NCI-H748 treated with DMSO at 0.1 percent for 48 hours (cell line): ENCODE measurements at places on chromosomes 13 and 19.

DNA sequence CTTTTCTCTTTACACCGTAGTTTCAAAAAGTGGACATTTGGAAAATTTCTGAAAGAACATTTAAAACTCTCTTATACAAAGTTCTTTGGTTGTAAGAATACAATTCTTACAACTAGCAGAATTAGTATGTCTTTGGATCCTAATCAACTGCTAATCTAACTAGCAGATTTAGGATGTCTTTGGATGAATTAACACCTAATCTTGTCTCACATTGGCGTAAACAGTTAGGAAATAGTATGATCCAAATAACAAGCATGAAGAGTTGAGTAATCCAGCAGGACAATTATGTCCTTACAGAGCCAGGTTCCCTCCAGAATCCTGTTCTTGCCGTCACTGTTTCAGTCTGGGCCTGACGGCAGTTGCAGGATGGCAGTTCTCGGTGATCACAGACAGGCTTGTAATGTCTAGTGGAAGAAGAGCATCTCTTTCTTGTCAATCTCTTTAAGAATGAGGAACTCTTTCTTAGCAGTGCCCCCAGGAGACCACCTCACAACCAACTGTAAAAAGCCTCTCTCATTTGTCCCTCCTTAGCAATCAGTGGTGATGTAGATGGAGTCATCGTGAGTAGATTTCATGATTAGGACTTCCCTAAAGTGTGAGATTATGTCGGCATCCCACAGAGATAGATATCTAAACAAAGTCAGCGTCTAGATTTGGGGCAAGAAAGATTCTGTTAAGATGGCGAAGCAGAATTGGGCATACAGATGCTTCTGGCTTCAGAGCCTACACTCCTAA is 5.7 kb upstream of the TNFSF13B start:
- DNase-seq = no peak

- no peak for DNase-seq
Observed at GRCh38 chr13:41774605-41775218, 186.2 kb downstream of the VWA8 start.

DNA sequence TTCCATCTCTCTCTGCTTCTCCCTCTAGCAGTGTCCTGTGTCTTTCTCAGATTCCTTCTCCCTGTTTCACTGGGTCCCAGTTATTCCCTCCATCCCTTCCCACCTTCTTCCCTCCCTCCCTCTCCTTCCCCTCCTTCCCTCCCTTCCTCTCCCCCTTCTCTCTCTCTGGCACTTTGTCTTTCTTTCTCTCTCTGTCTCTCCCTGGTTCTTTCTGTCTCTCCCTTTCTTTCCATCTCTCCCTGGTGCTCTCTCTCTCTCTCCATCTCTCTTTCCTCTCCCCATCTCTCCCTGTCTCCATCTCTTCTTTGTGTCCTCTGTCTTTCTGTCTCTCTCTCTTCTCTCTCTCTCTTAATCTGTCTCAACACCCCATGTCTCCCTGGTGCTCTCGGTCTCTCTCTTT is 31.7 kb upstream of the CYP2B6 start:
- DNase-seq = no peak

DNA sequence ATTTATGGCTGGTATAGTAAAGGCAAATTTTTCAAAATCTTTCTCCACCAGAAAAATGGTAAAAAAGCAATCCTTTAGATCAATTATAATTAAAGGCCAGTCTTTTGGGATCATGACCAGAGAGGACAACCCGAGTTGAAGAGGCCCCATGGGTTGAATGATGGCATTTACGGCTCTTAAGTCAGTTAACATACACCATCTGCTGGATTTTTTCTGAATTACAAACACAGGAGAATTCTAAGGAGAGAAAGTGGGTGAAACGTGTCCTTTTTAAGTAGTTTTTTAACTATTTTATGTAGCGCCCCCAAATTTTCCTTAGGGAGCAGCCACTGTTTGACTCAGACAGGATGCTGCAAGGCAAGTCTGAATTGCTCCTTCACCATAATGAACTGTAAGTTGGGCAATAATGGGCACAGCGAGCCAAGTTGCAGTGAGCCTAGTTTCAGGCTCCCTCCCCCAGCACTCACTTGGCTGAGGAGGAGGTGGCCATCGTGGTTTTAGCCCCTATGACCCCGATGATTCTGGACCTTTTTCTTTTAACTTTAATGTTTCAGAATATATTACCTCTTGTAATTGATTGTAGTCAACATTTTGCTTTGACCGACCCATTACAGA is 13.6 kb upstream of the ZNF611 start:
- no peak for DNase-seq

DNA sequence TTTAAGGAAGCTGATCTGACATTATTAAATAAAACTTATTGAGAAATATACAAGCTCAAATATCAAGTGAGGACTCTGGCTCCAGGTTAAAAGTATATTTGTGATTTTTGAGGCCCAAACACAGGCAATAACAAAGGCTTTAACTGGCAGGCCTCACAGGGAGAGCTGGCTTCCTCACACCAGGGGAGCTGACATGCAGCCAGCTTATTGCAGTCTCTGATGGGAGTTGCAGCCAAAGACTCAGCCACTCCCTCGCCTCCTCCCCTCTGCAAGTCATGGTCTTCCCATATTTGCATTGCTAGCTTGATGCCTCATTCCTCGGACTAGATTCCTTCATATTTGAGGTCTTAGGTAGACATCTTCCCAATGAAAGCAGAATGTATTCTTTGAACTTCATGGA is 647.1 kb upstream of the SLITRK6 start:
- no peak for DNase-seq

DNA sequence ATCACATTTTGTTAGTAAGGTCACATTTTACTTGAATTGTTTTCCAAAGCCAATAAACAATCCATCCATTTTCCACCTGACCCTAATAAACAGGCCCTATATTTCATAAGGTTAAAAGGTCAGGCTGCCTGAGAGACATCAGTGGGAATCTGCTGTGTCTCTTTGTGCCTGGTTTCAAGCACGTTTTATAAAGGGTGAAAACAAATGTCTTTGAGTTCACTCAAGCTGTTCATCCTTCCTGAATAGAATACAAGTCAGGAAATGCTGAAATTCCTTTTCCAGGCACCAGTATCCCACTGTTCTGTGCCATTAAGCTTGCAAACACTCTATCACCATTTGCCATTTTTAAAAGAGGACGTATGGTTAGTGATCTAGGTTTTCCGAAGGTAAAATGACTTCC is 67.5 kb upstream of the SPATA13 start:
- no peak for DNase-seq

- DNase-seq = no peak
Observed at GRCh38 chr13:51729866-51730553, 74.0 kb downstream of the DHRS12 start.

DNA sequence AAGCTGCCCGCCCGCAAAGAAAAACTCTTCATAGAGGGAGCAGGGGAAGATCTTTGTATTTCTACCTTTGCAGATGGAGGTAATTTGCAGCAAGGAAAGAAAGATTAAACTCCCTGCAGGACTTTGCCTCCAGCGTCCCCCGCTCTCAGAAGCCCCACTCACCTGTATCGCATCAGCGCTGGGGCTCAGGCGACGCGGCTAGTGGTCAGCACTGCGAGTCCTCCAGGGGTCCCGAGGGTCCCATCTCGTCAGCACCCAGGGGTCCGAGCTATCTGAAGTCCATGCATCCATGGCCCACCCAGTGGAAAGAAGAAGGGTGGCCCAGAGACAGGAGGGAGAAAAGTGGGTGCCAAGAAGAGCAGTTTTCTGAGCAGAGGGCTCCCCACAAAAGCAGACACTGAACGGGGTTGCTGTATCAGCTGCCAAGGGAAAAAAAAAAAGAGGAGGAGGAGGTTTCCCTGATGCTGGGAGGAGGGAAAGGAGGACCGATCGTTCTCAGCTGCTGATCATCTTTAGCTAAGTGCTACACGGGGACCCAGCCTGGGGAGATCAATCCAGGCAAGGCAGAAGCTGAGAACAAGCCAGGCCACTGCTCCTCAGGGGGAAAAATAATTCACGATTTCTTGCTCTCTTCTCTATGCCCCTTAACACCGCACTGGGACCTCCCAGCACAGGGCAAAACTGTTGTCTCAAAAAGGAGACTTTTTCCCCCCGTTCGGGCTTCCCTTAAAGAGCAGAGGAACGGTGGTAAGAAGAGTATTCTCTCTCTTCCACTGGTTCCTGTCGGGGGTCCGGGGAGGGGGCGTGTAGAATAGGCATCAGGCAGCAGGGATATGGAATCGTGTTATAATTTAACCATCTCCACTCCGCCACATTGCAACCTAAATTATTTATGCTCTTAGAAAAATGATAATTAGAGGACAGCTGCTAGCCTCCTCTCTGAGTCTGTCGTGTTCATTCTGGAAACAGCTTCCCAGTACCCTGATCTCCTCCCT is 117.7 kb upstream of the CACNA1A start:
- peak; percentile 37 for DNase-seq

DNA sequence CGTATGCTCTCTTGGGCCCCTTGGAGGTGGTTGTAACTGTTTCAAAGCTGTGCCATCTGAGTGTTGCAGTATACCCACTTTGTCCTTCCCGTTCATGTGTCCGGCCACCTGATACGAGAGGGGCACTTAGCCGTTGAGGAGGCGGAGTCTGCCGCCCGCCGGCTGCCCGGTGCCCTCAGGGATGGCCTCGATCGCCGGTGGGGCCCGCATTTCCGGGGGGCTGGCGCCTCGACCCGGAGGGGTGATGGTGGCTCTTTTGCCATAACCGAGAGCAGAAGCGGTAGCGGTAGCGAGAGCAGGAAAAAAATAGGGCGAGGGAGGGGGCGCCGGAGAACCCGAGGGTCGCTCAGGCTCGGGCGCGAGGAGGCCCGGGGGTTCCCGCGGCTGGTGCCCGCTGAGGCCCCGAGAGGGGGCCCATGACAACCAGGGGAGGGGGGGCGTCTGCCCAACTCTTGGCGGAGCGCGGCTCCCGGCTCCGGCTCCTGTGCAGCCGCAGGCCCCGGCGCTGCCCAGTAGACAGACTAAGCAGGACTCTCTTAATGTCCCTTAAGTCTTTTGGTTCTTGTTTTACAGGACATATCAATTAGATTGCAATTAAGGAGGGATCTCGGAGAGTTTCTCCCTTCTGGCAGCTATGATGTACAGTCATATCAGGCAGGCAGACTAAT is 342.7 kb upstream of the SGCG start:
- DNase-seq = no peak

DNA sequence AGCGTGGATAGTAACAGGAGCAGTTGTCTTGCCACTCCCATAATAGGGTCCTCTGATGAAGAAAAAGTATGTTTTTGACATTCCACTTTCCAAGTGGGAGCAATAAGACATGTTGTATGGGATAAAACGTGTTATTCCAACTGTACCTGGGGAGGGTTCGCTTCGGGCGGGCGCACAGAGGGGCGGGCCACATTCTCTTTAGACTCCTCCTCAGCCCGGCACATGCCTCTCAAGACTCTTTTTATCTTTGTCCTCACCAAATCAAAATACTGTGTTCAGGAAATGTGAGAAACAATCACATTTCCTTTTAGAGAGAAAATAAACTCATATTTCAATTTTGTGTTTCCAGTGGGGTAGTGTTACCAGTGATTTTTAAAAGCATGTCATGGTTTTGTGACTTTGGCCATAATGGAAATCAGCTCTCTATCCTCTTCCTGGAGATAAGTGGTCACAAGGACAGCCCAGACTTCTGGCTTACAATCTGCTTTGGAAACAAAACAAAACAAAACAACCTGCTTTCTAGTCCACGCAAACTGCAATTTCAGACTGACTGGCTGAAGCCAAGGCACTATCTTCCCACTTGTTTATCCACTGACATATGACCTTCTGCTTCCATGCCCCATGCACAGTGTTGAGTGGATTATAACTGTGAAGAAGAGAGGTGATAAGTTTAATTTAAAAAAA is 276.1 kb downstream of the NALCN start:
- no peak for DNase-seq

DNA sequence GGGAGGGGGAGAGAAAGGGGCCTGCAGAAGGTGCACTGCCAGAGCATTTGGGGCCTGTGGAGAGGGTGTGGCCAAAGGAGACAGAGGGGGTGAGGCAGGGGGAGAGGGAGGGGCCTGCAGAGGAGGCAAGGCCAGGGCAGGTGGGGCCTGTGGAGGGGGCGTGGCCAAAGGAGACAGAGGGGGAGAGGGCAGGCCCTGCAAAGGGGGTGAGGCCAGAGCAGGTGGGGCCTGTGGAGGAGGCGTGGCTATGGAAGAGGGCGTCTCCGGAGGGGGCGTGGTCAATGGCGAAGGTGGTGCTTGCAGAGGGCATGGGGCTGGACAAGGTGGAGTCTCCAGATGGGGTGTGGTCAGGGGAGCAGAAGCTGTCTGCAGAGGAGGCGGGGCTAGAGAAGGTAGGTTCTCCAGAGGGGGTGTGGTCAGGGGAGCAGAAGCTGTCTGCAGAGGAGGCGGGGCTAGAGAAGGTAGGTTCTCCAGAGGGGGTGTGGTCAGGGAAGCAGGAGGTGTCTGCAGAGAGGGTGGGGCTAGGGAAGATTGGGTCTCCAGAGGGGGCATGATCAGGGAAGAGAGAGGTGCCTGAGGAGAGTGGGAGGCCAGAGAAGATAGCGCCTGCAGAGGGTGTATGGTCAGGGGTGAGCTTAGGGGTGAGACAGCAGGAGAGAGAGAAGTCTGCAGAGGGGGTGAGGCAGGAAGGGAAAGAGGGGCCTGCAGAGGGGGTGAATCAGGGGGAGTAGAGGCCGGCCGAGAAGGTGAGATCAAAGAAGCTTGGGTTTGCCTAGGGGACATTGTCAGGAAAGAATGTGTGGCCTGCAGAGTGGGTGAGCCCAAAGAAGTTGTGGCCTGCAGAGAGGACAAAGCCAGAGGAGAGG is 3.4 kb downstream of the PRR36 start:
- DNase-seq = no peak

DNA sequence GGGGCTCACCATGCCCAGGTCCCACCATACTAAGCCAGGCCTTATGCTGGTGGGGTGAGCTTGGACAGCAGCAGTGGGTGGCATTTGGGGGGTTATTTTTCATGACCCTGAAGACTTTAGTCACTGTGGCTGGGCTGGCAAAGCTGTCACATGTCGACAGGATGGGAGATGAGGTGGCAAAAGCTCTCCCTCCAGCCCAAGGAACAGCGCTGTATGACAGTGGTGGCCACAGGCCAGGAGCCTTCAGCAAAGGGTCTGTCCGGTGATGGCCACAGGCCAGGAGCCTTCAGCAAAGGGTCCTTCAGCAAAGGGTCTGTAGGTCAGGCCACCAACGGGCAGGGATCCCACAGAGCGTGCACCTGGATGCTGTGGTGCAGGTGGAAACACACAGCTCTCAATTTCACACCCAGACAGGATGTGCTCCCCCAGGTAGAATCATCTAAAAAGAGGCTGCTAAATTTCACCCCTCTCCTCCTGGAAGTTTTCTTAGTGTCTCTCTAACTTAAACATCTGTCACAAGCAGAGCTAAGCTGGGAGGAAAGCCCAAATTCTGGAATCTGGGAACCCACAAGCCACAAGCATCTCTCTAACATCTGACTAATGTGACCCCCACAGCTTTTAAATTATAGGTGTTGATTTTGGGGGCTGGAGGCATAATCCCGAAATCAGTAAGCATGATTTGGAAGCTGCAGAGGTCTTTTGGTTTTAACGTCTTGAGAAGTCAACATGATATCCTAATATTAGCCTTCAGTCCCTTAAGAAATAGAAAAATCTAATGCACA is 23.0 kb downstream of the COL4A1 start:
- no peak for DNase-seq
